Stimulated activated CD8-positive, alpha-beta memory T cell treated with anti-CD3 and anti-CD28 coated beads, Interleukin-4, amount 100 ng/mL, for 48 hours (primary cell): ENCODE measurements at places on chromosomes 13 and 19.
A peak's percentile ranks its signal among the peaks of the same experiment; 100 is the strongest.

DNA sequence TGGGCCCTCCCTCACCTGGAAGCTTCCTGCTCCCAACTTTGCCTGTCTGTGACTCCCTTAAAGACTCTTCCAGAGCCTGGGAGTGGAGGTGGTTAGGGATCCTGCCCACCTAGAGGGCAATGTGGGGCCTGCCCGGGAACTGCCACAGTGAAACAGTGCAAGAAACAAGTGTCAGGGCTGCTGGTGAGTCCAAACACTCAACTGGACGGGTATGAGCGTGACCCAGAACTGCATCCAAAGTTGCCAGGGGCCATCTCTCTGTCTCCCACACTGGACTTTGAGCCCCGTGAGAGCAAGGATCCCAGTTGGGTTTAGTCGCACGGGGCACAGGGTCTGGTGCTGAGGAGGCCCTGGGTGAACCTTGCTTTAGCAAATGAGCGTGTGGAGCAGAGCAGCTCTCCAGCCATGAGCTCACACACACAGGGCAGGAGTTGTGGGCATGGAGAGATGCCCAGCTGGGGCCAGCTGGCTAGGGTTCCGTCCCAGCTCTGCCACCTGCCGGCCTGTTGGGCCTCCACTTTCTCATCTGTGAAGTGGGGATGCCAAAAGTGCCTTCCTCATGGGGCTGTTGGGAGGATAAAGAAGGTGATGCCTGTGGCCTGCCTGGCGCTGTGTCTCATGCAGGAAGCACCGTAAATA is 2.8 kb upstream of the NUMBL start:
- DNase-seq: no peak

- DNase-seq: no peak
Measured at GRCh38 chr13:109628251-109628699, 158.1 kb downstream of the IRS2 start.

GRCh38 chr19:50378863-50379236 is 2.6 kb downstream of the NR1H2 start:
- DNase-seq: no peak

DNA sequence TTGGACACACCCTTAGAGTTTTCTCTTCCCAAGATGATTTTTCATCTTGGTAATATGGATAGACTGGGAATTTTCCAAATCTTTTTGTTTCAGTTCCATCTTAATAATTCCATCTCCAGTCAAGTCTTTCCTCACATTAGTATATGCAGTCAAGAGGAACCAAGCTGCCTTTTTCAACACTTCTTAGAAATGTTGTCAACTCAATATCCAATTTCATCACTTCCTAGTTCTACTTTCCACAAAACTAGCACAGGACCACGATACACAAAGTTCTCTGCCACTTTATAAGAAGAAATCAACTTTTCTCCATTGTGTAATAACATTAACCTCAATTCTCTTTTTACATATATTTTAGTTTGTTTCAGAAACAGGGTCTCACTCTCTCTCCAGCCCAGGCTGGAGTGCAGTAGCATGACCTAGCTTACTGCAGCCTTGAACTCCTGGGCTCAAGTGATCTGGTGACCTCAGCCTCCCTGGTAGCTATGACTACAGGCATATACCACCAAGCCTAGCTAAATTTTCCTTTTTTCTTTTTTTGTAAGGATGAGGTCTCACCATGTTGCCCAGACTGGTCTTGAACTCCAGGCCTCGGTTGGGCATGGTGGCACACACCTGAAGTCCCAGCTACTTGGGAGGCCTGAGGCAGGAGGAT is 15.5 kb downstream of the ZNF443 start:
- no peak for DNase-seq

DNA sequence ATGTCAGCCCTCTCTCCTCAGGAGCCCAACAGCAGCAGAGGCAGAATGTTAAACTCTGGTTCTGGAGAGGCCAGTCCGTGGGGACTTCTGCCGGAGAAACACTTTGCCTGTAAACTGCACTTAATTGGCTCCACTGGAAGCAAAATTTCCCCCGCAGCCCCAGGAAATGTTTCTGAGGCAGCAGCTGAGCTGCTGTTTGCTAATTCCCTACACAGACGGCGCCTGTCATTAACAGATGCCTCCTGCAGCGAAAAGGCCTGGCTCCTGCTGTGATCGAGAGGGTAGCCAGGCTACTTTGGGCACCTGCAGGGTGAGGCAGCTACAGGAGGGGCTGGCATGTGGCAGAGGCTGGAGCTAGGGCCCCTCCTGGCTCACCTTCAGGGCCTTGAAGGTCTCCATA is 5.2 kb upstream of the TM6SF2 start:
- no peak for DNase-seq

GRCh38 chr19:55080968-55081769 is 5.5 kb downstream of the EPS8L1 start:
- peak; percentile 97 for DNase-seq

- no peak for DNase-seq
Measured at GRCh38 chr13:106681536-106681935, 113.6 kb upstream of the ARGLU1 start.

DNA sequence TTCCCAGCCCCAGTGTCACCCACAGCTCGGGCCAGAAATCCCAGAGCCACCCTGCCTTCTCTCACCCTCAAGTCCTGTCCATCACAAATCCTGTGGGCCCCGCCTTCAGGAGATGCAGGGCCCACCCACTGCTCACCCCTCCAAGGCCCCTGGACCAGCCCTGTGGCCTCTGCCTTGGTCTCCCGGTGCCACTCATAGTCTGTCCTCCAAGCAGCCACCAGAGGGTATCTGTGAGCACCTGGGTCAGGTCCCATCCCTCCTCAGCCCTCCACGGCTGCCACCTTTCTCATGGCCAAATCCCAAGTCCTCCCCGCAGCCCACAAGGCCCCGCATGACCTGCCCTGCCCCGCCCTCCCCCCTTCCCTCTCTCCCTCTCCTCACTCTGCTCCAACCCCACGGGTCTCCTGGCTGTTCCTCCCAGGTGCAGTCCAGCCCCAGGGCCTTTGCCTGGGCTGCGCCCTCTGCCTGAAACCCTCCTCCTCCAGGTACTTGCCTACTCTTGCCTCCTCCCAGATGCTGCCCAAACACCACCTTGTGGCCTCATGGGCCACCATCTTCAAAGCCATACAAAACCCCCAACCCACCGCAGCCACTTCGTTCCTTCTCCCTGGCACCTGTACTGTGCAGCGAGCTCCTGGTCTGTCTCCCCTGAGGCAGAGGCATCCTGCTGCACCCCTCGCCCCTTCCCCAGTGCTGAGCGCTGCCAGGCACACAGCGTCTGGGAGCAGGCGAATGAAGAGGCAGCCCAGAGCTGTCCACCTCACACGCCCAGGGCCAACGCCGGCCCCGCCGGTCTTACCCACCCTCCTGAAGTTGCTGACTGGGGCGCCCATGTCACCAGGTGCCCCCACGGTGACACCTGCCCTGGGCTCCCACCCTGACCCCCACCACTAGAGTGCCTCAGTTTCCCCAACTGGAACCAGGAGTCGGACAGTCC is 13.2 kb upstream of the UQCR11 start:
- DNase-seq: peak; percentile 49

DNA sequence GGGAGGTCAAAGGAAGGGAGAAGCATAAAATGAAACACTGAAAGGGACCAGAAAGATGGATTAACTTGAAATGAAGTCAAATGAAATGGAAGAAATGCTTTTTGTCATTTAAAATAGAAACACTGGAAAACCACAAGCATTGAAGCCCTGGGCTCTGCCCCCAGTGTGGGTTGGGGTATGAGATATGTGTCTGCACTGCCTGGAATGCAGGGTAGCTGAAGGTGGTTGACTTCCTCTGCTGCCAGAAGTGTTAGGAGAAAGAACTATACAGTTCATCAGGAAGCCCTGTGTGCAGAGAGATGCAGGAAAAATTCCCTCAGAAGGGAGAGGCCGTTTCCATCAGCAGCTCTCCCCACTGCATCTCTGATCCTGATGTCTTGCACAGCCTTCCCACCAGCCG is 69.2 kb downstream of the DHRS12 start:
- no peak for DNase-seq

GRCh38 chr13:113489549-113490495 is 689 bp downstream of the DCUN1D2 start:
- peak; percentile 61 for DNase-seq

GRCh38 chr13:109255141-109255856 is 531.1 kb downstream of the IRS2 start:
- DNase-seq: no peak

DNA sequence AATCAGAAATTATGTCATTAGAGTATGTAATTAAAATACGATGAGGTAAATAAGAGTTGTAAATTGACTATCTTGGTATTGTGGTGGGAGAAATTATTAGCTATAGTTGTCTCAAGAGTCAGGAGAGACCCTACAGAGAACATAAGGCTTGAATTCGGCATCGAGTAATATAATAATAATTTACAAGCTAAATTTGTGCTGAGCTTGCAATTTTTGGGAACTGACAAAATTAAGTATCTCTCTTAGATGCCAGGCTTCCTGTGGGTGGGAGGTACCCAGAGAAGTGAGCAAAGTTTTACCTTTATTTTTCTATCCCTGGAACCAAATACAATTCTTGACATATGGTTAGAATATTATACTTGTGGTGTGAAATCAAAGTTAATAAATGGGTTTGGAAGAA is 1637.0 kb downstream of the EFNB2 start:
- no peak for DNase-seq

GRCh38 chr19:2084993-2085720 is 11.0 kb downstream of the MOB3A start:
- DNase-seq: peak; percentile 94

DNA sequence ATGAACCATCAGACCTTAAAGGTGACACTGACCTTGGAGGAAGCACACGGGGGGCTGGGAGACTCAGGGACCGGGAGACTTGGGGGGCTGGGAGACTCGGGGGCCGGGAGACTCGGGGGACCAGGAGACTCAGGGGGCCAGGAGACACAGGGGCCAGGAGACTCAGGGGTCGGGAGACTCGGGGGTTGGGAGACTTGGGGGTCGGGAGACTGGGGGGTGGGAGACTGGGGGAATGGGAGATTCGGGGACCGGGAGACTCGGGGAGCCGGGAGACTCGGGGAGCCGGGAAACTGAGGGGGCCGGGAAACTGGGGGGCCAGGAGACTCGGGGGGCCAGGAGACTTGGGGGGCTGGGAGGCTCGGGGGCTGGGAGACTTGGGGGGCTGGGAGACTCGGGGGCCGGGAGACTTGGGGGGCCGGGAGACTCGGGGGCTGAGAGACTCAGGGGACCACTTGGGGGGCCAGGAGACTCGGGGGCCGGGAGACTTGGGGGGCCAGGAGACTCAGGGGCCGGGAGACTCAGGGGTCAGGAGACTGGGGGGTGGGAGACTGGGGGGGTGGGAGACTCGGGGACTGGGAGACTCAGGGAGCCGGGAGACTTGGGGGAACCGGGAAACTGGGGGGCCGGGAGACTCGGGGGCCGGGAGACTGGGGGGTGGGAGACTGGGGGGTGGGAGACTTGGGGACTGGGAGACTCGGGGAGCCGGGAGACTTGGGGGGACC is 62.9 kb downstream of the RASA3 start:
- DNase-seq: no peak

DNA sequence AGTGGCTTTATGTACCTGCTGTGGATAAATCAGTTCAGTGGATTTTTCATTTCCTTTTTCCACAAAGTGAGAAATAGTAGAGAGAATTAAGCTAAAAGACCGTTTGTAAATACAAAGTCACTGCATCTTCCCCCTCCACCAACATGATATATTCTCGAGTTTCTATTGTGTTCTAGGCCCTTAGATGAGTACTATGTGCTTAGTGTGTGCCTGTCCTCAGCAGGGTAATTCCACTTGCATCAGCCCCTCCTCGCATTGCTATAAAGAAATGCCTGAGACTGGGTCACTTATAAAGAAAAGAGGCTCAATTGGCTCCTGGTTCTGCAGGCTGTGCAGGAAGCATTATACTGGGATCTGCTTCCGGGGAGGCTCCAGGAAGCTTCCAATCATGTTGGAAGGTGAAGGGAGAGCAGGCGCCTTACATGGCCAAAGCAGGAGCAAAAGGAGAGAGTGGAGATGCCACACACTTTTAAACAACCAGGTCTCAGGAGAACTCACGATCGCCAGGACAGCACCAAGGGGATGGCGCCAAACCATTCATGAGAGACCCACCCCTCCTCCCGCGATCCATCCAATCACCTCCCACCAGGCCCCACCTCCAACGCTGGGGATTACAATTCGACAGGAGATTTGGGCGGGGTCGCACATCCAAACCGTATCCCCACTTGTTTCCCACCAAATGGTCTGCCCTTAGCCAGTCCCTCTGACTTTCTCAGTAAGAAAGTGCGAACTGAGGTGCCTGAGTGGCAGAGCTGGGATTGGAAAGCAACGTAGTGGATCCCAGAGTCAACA is 102.3 kb upstream of the ABCC4 start:
- peak; percentile 30 for DNase-seq

DNA sequence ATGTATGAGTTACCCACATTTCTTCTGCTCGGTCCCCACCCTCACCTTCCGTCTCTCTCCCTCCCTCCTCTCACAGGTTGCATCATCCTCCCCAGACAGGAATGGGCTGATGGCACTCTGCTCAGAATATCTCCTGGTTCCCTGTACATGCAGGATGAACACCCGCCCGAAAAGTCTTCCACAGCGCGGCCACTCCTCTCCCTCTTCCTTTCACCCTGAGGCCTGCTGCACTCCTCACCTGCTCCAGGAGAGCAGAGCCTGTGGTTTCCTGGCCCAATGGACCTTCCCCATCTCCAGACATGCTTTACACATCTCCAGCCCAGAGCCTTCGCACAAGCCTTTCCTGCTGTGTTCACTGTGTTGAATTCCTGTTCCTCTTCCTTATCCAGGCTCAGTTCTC is 40.9 kb downstream of the GSX1 start:
- DNase-seq: no peak

DNA sequence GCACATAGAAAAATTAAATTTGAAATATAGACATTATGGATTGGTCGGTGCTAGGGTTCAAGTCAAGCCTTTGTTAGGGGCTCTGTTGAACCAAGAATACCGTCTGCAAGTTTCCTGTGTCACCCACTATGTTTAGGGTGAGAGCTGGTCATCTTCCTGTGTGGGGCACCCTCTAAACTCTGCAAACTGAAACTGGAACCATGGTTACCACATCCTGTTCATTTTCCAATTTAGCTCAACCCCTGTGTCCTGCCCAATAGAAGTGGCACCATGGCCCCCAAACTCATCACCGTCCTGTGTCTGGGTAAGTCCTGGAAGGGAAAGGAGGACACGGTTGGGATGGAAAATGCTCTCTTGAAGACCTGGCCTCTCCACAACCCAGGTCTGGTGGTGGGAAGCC is 29.9 kb downstream of the LAIR2 start:
- peak; percentile 31 for DNase-seq

GRCh38 chr13:21852043-21852442 is 181.2 kb downstream of the FGF9 start:
- no peak for DNase-seq

DNA sequence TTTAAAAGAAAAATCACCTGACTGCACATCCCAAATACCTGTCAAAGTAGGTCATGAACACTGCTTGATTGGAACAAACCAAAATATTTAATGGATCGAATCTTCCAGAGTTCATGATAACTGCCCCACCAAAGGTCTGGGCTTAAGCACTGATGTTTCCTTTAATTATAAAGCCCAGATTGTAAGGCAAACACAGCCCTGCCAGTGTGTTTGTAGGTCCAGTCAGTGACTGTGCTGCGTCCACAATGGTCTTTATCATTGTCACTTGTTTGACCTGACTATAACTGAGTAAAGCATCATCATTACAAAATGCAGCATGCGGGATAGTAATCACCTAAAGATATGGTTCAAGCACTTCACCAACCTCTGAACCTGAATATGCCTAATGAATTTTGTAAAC is 63.3 kb downstream of the IRS2 start:
- no peak for DNase-seq
